ENCODE measurements at places on chromosomes 2 and 18.

GRCh38 chr2:174771631-174772471, 7.6 kb upstream of the CHRNA1 start:
- DNase-seq = peak; percentile 65

GRCh38 chr2:28101892-28102291, 211.4 kb downstream of the BABAM2 start:
- DNase-seq = no peak

- no peak for DNase-seq
Observed at GRCh38 chr2:129240061-129240460, 739.4 kb upstream of the RAB6C start.

DNA sequence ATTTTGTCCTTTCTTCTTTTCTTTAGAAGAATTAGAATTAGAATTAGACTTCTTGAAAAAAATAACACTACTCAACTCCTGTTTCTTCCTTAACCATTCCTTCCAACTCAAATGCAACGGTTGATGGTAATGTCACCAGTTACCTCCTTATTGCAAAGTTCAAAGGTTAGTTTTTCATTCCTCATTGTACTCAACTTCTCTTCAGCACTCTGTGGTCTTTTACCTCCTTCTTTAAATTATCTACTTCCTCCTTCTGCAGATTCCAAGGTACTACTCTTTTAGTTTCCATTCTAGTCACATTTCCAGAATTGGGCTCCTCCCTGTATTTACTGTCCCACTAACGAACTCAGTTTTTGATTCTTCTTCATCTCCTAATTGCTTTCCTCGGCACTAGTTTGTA, 700.7 kb downstream of the SATB2 start:
- no peak for DNase-seq
